Hepatocyte (in vitro differentiated cells): ENCODE measurements at places on chromosomes 12 and 14.

DNA sequence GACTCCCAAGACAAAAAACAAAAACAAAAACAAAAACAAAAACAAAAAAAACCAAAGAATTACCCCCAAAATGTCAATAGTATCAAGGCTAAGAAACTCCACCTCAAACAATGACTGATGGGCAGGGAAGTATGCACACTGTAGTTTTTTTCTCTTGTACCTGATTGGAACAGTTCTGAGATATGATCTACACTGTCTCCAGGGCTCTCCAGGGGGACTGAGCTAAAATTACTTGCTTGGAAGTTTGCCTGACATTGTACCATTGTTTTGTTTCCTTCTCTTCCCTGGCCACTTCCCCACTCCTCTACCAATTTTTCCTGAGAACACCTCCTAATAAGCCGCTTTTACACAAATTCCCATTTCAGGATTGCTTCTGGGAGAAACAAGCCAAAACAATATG, 22.3 kb upstream of the CATSPERB start:
- DNase-seq: no peak

GRCh38 chr12:124554429-124555029, 12.9 kb downstream of the NCOR2 start:
- no peak for DNase-seq

GRCh38 chr12:80352474-80352873, 91.6 kb upstream of the PTPRQ start:
- DNase-seq: no peak

GRCh38 chr14:92308716-92309115, 14.2 kb upstream of the SLC24A4 start:
- DNase-seq: no peak
